Osteocyte (in vitro differentiated cells): ENCODE measurements at places on chromosomes 11 and 22. TPM values are rescaled to one million over a fixed set of nuclear protein-coding genes. Genes with fewer than 3 reads are reported as not detected.

OR6A2 gene
- 0.08 TPM in 1 of 2 replicates, not detected in the other for total RNA-seq

BDNF gene
- 4.2 and 4.9 TPM in 2 replicates for total RNA-seq

TTC36 gene
- total RNA-seq: 0.86 and 1.2 TPM in 2 replicates

- no peak overlapping the region for H3K27ac ChIP-seq
- H3K4me1 ChIP-seq: peaks cover 39% of the 10 kb centered on the region
- no peak for DNase-seq
- no peaks in the 10 kb centered on the region for H3K36me3 ChIP-seq
Observed at GRCh38 chr11:106471276-106471675, 393.8 kb downstream of the AASDHPPT start.
